ENCODE measurements at places on chromosomes 11 and 22.

DNA sequence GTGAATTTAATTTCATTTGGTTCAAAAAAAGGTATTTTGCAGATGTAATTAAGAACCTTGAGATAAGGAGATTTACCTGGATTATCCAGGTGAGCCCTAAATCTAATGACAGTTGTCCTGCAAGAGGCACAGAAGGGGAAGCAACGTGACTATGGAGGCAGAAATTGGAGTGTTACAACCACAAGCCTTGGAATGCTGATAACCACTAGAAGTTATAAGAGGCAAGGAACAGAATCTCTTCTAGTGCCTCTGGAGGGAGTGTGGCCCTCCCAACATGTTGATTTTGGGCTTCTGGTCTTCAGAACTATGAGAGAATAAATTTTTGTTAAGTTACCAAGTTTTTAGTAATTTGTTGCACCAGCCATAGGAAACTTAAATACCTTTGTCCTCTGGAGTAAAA, 32.8 kb downstream of the RRM1 start:
- no peak for DNase-seq

DNA sequence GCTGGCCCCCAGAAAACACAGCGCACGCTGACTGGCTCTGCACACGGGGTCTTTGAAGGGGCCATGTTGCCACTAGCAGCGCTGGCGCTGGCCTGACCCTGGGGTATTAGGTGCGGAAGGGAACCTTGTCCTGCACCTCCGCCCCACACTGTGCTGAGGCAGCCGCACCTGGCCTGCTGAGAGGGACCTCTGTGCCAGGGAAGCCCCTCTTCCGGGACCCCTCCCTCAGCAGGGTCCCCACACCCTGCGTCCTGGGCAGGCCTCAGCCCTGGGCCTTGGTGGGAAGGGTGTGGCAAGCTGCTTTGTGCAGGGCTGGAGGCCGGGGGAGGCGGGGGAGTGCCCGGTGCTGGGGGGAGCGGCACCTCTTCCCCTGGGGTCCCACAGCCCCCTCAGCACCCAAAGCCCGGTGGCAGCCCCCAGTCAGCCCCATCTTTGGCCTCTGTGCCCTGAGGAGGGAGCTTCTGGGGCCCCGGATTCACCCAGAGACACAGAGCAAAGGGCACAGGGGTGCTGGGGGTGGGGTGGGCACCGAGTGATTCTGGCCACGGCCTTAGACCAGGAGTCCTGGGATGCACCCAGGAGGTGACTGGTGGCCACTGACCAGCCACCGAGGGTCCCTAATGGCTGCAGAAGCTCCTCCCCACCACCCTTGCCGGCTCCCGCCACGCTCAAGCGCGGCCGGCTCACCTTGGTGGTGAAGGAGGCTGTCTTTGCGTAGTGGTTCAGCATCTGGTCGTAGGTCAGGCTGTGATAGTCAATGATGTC, 11.4 kb downstream of the TTLL8 start:
- no peak for DNase-seq

DNA sequence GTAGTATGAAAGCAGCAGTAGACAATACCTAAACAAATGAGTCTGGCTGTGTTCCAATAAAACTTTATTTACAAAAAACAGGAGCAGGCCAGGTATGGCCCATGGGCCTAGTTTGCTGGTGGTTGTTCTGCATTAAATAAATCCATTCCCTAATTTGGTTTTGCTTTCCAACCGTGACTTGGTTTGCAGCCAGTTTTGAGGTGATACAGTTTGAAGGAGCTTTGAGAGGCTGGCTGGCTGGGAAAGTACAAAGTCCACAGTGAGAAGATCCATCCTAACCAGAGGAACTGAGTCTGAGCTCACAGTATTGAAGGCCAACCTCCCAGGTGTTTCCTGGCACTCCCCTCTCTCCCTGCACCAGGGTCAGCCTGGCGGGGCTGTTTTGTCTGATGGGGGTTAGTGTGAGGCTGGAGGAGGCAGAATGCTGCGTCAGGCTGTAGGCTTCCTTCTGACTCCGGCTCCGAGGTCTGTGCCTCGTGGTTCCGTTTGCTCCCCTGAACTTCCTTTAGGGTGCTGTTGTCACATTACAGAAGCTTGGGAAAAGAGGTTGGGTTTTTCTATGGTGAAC, 129.5 kb downstream of the MICAL2 start:
- DNase-seq = no peak

GRCh38 chr11:108774037-108774730, 109.3 kb downstream of the DDX10 start:
- no peak for DNase-seq

DNA sequence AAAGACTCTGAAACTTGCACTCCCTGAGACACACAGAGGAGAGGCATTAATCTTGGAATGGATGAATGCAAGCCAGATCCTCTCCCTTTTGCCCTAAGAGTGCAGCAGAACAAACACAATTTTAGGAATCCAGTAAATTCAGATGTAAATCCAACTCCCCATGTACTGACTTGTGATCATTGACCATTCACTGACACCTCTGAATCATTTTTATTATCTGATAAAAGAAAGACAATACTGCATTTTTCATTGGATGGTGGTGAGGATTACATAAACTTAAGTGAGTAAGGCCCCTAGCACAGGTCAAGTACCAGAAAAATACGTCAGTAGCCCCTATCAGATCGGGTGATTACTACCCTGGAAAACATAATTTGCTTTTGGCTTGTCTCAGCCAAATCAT, 782.9 kb upstream of the API5 start:
- DNase-seq = no peak

- peak; percentile 30 for DNase-seq
Measured at GRCh38 chr22:50209893-50210292, 9.1 kb downstream of the SELENOO start.

DNA sequence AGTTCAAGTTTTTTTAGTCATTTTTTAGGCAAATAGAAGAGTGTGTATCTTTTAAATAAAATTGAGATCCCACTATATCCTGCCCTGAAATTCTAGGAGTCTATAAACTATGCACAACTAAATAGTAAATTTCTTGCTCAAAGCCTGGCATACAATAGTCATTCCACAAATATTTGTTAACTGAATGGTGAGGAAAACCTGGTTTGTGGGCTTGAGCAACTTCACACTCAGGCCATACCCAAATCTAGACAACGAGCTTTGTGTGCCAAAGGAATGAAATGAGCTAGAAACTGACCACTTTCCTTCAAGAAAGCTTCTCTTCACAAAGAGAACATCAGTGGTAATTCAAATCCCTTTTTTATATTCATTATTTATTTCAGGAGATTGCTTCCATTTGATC, 39.6 kb upstream of the AMOTL1 start:
- DNase-seq = no peak

DNA sequence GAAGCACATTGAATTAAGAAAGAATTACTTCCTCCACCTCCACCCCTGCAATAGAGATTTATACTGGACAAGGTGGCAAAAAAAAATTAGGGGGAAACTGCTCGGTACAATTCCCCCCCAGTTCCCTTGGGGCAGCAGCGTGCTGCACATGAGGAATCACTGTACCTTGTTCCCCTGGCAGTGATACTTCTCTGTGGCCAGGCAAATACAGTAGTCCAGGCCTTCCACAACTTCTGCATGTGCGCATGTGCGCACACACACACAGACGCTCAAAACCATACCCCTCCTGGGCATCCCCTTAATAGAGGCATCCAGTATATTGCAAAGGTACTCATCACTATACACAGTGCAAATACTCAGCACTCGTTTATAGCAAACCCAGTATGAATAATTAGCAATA, 68.9 kb downstream of the ARFGAP2 start:
- DNase-seq = no peak

- no peak for DNase-seq
Measured at GRCh38 chr11:19872512-19873145, 160.0 kb downstream of the NAV2 start.

- no peak for DNase-seq
Measured at GRCh38 chr22:26608129-26608528, 9.7 kb downstream of the CRYBB1 start.

DNA sequence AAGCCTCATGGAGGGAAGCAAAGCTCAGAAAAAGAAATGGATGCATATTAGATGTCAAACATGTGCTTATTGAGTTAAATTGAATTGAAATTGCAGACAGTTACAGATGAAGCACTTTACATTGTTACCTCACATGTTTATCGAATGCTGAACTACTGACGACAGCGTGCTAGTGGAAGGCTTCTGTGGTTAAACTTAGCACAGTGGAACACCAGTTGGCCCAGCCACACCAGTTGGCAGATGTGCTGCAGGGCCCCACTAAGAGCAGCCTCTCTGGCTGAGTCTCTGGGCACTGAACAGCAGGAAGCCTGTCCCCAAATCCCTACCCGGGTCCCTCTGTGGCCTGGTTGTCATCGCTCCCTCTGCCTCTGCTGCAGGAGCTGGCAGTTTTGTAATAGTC, 242.1 kb downstream of the NTM start:
- no peak for DNase-seq

Data from SHP77 (cell line).